ENCODE measurements at places on chromosomes 1 and 21.

DNA sequence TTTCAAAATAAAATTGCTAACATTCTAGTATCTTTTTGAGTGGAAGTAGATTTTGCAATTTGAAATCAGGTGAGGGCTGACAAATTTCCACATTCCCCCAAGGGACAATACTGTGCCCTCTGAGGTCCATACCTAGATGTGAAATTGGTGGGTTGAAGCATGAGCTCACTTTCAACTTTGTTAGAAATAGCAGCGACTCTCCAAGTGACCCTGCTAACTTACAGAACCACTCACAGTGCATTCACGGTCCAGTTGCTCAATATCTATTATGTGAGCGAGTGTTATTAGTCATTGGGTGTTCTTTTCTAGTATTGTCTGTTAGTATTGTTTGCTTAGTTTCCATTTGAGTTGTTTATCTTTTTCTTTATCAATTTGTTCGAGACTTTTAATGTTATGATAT is 53.6 kb upstream of the ASB17 start:
- no peak for DNase-seq

- DNase-seq, result no peak
Measured at GRCh38 chr1:14733048-14733778, 134.7 kb downstream of the KAZN start.

DNA sequence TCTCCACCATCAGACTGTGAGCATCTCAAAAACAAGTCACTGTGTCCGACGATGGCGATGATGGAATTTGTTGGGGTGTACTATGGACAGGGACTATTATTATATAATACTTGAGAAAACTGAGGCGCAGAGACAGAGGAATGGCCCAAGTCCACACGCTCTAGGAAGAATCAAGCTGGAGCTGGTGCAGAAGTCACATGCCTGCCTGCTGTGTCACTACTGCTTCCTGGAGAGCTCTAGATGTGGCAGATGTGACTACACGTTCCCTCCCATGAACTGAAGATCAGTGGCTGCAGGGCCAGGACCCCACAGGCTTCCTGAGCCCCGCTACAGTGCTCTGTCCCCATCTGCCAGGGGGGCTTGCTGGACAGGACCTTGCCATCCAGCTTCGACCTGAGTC is 56.9 kb downstream of the TRABD2B start:
- DNase-seq, result no peak

- no peak for DNase-seq
Measured at GRCh38 chr1:32516402-32516801, 22.8 kb upstream of the ZBTB8A start.

GRCh38 chr21:34788879-34789278 is 120.1 kb downstream of the CLIC6 start:
- peak; percentile 33 for DNase-seq

- DNase-seq, result no peak
Measured at GRCh38 chr1:160642281-160642644, 4.6 kb downstream of the SLAMF1 start.

DNA sequence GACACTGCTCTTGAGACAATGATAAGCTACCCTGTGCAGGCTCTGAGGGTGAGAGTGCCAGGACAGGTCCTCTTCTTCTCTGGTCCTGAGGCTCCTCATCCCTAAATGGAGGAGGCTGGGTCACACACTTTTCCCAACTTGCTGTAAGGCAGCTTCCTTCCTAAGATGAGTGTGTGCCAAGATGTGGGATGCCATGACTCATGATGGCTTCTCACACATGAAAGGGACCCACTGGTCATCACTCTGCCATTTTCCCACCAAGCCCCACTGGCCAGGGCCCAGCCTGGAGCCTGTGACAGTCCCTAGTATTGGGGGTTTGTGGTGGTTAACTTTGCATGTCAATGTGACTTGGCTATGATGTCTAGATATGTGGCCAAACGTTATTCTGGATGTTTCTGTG is 54.4 kb downstream of the CNIH3 start:
- no peak for DNase-seq

GRCh38 chr1:107555578-107555977 is 409.4 kb downstream of the VAV3 start:
- no peak for DNase-seq

- no peak for DNase-seq
Measured at GRCh38 chr1:223755992-223756775, 43.8 kb downstream of the CAPN2 start.

DNA sequence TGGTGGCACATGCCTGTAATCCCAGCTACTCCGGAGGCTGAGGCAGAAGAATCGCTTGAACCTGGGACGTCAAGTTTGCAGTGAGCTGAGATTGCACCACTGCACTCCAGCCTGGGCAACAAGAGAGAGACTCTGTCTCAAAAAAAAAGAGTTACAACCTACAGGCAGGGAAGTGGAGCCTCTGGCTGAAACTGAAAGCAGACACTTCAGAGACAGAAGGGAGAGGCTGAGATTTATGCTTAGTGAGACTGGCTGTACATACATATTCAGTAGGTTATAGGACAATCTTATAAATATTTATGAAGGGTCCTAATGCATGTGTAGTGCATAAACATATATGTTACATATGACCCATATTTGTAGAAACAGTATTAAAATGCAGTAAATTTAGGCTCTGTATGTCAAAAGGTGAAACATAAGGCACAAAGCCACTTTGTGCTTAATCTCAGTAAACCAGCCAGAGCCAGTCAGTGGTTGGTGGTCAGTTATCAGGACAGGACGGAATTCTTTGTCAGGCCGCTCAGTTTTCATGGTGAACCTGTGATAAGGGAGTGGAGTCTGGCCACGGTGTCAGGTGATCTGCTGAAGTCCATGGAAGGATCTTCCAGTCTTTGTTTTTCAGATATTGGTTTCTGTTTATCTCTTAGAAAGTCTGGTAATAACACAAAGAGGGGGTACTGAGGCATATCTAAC is 13.7 kb downstream of the RHEX start:
- peak; percentile 96 for DNase-seq

DNA sequence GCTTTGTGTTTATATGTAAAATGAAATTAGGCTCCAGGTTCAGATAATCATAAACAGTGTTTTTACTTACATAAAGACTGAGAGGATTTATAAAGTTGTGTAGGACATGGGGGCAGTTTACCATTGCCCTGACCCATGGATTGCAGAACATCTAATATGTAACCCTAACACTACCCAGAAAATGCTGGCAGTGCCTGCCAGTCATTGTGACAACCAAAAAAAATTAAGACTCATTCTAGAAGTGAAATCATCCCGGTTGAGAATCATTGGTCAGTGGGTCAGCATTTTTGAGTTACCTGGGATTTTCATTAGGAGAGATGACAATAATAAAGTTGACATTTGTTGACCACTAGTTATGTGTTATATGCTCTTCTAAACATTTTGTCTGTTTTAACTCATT is 31.2 kb upstream of the THEM4 start:
- no peak for DNase-seq

- peak; percentile 54 for DNase-seq
Measured at GRCh38 chr1:19504796-19505692, 19.7 kb upstream of the CAPZB start.

- DNase-seq, result no peak
Measured at GRCh38 chr1:89259283-89259971, 13.2 kb downstream of the GBP5 start.

DNA sequence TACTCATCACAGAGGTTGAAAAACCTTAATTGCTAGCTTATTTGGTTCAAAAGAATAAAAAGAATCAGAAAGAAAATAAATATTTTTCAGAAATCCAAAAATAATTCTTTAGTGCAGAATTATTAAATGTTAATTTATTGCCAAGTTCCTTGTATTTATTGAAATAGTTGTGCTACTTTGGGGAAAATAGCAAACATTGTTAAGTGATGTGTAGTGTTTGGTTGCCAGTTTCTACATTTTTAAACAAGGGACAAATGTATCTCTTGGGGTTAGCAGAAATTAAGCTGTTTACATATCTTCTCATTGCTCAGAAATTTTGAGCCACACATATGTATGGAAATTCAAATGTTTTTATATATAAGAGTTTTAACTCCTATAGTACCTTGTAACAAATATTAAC is 775.0 kb downstream of the USP25 start:
- no peak for DNase-seq

GRCh38 chr1:230054092-230054749 is 12.8 kb upstream of the GALNT2 start:
- no peak for DNase-seq

GRCh38 chr1:244272471-244273261 is 179.0 kb downstream of the ADSS2 start:
- DNase-seq, result peak; percentile 89

GRCh38 chr1:86388777-86389176 is 7.3 kb downstream of the ODF2L start:
- DNase-seq, result no peak

DNA sequence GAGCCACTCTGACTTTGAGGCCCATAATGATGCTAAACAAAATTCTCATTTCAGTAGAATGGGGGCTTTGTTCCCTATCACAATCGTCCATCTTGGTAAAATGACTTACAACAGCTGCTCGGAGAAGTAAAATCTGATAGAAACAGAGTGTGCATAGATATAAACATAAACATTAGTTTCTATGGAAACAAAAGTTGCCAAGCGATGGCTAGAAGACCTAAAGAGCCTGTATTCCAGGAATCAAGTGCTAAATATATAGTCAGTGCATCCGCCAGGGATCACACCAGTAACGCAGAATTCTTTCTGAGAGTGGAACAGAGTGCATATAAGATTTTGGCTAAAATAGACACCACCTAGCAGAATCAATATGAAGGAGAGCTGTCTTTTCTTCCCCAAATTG is 91.2 kb upstream of the KAZN start:
- DNase-seq, result no peak

DNA sequence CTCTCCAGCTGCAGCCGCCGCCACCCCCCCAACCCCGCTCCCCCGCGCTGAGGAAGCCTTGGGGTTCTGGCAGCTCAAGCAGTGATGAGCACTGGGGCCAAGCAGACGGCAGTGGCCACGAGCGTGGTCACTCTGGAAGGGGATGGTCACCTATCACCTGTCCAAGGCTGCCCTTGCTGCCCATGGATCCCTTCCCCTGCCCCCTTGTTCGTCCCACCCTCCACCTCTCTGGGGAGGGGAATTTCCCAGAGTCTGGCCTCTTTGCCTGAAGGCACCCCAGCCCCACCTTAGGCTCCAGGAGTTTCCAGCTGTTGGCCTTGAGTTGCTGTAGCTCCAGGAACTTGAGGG is 7.2 kb upstream of the SMIM12 start:
- no peak for DNase-seq
